ENCODE measurements at places on chromosomes 11 and 22. TPM values are rescaled to one million over a fixed set of nuclear protein-coding genes. Genes with fewer than 3 reads are reported as not detected.
A peak's percentile ranks its signal among the peaks of the same experiment; 100 is the strongest.

Gene FLRT1
- total RNA-seq, result 0.26 TPM

Gene OR52I2
- total RNA-seq, result not detected

Gene ALX4
- 0.43 TPM for total RNA-seq

Gene OR56A1
- not detected for total RNA-seq

Gene ESAM
- 3.6 TPM for total RNA-seq

Gene CELSR1
- 27.8 TPM for total RNA-seq

- no peaks in the 10 kb centered on the region for H3K36me3 ChIP-seq
- peaks cover 15% of the 10 kb centered on the region for H3K4me1 ChIP-seq
- peak overlapping the region; percentile 96 for H3K27ac ChIP-seq
- no peak for DNase-seq
- no peaks in the 10 kb centered on the region for H3K27me3 ChIP-seq
These were observed 13.0 kb upstream of the CXCR5 start for GRCh38 chr11:118870396-118871343.

GRCh38 chr22:46362934-46363515, 27.5 kb downstream of the TRMU start:
- no peak for DNase-seq
- H3K36me3 ChIP-seq, result peaks cover 7% of the 10 kb centered on the region
- H3K4me1 ChIP-seq, result peaks cover 3% of the 10 kb centered on the region
- H3K27me3 ChIP-seq, result no peaks in the 10 kb centered on the region

DNA sequence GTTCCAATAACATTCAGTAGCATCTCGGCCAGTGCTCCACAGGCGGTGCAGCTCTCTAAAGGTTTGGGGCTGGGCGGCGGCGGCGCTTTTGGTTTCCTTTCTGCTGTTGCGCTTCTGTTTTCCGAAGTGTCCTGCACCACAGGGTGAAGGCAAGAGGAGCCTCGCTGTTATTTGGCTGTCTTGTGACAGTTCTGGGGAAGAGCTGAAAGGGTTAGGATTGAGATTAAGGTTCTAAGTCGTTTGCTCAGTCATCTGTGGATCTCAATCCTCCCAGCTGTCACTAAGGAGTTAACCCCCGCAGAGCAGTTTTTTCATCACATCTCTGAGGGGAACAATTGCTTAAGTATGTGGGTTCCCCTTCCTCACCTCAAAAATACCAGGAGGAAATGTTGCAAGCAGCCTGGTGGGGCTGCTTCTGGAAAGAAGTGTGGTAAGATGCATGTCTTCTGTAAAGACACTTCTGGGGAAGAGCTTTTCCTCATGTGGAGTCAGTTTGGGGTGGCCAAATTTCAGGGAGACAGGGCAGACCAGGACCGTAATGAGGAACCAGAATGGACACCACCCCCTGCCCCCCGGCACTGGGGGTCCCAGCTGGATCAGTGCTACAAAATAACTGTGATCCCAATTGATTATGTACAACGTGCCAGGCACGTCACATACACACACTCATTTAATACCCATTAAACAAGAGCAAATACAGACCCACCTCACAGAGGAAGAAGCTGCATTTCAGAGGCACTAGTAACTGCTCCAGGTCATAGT, 14.2 kb downstream of the TMEM121B start:
- no peaks in the 10 kb centered on the region for H3K36me3 ChIP-seq
- no peak overlapping the region for H3K27ac ChIP-seq
- H3K4me1 ChIP-seq, result no peaks in the 10 kb centered on the region
- no peaks in the 10 kb centered on the region for H3K27me3 ChIP-seq
- DNase-seq, result no peak
- no peak overlapping the region for H3K4me3 ChIP-seq

DNA sequence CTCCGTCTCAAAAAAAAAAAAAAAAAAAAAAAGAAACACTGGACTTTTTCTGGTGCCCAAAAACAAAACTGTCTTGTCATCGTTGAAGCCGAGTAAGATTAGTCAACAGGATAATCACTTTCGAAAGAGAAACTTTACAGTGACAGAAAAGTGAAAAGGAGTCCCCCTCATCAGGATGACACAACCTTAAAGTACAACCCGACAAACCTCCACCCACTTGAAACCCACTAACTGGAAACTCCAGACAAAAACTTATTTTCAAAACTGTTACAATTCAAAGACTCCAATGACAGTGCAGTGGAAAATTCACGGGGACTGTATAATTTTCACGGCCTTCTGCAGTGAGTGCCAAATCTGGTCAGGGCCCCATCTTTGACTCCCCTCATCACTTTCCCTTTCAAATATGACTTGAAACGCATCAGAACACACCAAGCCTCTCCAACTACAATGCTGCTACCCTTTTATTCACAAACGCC, 1.3 kb downstream of the DENND5A start:
- H3K4me3 ChIP-seq, result peak overlapping the region; percentile 90
- no peak for DNase-seq
- peaks cover 40% of the 10 kb centered on the region for H3K4me1 ChIP-seq
- peaks cover 5% of the 10 kb centered on the region for H3K36me3 ChIP-seq
- no peaks in the 10 kb centered on the region for H3K27me3 ChIP-seq

Data from type B pancreatic cell (in vitro differentiated cells).